ENCODE measurements at places on chromosomes 1 and 21. TPM values are rescaled to one million over a fixed set of nuclear protein-coding genes. Genes with fewer than 3 reads are reported as not detected.

- DNase-seq, result peak; percentile 75
These were observed 1.1 kb downstream of the SERBP1 start for GRCh38 chr1:67429011-67429527.

Gene CLIC6
- not detected for total RNA-seq

DNA sequence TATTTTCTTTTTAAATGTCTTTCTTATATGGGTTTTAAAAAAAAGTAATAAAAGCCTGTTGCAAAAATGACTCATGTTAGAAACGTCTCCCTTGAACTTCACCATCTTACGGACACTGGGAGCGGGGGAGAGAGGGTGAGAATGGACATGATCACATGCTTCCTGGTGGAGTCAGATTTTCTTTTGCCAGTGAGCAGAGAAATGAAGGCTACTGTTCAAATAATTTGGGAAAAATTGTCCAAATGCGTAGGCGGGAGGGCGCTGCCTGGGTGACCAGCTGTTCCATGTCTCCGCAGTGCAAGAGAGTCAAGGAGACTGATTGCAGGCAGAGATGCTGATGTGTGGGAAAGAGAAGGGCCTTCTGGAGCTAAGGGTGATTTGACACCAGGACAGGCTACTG, 23.1 kb downstream of the EIF2D start:
- no peak for DNase-seq

DNA sequence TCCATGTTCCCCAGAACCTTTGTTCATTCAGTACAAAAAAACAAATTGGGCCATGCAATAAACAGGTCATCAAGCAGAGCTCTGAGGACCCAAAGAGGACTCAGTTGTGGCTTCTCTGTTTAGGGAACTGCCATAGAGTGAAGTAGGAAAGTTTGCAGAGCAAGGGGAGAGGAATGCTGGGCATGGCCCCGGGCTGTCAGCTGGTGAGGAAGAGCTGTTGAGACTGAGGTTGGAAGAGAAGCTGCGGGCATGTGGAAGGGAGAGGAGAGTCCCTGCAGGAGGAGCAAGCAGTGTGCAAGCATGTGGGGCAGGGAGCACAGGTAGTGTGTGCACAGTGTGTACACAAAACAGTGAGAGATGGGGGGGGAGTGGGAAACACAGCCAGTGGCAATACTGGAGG, 71.8 kb downstream of the NTPCR start:
- DNase-seq, result no peak

DNA sequence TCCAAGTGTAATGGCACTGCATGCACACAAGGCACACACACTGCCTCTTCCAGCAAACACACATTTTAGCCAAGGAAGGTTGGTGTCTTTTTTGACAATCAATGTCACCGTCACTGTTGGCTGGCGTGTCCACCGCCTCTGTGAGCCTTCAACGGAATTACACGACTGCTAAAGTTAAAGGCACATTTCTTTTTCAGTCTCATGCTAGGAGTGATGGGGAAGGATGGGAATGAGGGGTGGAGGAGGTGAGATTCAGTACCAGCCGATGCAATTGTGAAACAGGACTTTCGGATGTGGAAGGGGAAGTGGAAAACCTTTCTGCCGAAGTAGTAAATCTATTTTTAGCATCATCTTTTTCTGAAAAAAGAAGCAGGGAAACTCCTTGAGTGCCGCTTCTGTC, 1.4 kb downstream of the ELAVL4 start:
- DNase-seq, result no peak

GRCh38 chr21:38716942-38717341, 88.8 kb upstream of the ETS2 start:
- no peak for DNase-seq

GRCh38 chr1:22738522-22738921, 27.9 kb downstream of the EPHB2 start:
- no peak for DNase-seq

- no peak for DNase-seq
These were observed 23.7 kb upstream of the GREM2 start for GRCh38 chr1:240635466-240636256.
